ENCODE measurements at places on chromosomes 3 and 15. TPM values are rescaled to one million over a fixed set of nuclear protein-coding genes. Genes with fewer than 3 reads are reported as not detected.

The RAD51 gene
- polyA plus RNA-seq = 0.45 TPM

The PLA2G4B gene
- polyA plus RNA-seq = 1.3 TPM

The ABHD5 gene
- 7.4 TPM for polyA plus RNA-seq

The CIB2 gene
- 5.7 TPM for polyA plus RNA-seq

The FOXB1 gene
- not detected for polyA plus RNA-seq

The SUCLG2 gene
- 56.6 TPM for polyA plus RNA-seq

The SMARCC1 gene
- polyA plus RNA-seq = 106 TPM

The HGD gene
- 0.24 TPM for polyA plus RNA-seq

The SLC28A2 gene
- polyA plus RNA-seq = not detected

The MDFIC2 gene
- not detected for polyA plus RNA-seq

The IL17RE gene
- not detected for polyA plus RNA-seq

The ACOX2 gene
- polyA plus RNA-seq = not detected

The WDR49 gene
- polyA plus RNA-seq = not detected

The NME9 gene
- 0.29 TPM for polyA plus RNA-seq

The GSK3B gene
- 11.5 TPM for polyA plus RNA-seq

The ACKR4 gene
- not detected for polyA plus RNA-seq

Measured in IgD-negative memory B cell (primary cell).